ENCODE measurements at places on chromosomes 12 and 14.

DNA sequence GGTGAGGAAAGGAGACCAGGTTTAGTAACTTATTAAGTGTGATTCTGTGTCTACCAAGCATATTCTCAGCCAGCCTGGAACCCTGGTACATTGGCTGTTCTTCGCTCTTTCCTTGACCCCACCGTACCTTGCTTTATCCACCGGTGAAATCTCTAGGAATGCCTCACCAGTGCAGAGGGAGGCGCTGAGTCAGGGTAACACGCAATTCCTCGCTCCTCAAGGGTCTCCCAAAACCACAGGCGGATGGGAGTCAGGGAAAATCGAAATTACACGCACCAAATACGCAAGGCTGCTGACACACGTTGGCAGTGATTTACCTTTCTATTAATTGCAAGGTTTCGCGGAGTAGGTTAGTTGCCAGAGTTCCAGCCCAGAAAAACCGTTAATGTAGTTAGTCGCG, 845 bp downstream of the L3HYPDH start:
- DNase-seq, result no peak

DNA sequence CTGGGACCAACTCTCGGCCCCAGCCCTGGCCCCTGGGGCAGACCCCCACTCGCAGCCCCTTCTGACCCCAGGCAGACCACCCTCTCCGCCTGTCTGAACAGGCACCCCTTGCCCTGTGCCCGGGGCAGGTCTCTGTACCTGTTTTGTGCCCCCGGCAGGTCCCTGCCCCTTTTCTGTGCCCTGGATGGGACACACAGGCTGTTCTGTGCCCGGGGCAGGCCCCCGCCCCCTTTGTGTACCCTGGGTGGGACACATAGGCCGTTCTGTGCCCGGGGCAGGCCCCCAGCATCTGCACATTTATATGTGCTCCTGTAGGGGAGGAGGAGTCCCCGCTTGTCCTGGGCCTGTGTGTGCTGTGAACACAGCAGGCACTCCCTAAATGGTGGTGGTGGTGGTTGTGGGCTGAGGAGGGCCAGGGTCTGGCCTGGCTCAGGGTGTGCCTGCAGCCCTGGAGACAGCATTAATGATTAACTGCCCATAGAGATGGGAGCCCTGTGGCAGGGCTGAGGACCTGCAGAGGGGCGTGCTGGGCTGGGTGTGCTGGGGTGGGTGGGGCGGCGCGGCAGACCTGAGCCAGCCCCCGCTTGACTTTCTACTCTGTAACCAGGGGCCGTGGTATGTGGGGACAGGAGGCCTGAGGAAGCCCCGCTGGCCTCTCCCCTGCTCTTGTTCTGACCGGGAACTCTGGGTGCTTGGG, 3.7 kb downstream of the FBRSL1 start:
- no peak for DNase-seq

DNA sequence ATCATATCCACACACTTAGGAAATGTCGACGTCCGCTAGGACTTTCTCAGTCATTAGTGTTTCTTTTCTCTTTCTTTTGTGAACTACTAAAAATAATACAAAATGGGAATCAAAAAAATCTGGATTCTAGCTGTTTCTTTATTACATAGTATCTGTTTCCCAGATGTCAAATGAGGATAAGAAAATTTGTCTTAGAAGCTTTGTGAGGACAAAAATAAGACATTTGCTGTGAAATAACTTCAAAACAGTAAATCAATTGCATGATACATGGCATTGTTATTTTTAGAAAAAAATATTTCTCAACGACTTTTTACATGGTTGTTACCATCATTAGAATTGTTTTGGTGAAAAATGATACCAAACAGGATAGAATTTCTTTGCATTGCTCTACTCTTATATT, 71.4 kb upstream of the IFNG-AS1 start:
- no peak for DNase-seq

DNA sequence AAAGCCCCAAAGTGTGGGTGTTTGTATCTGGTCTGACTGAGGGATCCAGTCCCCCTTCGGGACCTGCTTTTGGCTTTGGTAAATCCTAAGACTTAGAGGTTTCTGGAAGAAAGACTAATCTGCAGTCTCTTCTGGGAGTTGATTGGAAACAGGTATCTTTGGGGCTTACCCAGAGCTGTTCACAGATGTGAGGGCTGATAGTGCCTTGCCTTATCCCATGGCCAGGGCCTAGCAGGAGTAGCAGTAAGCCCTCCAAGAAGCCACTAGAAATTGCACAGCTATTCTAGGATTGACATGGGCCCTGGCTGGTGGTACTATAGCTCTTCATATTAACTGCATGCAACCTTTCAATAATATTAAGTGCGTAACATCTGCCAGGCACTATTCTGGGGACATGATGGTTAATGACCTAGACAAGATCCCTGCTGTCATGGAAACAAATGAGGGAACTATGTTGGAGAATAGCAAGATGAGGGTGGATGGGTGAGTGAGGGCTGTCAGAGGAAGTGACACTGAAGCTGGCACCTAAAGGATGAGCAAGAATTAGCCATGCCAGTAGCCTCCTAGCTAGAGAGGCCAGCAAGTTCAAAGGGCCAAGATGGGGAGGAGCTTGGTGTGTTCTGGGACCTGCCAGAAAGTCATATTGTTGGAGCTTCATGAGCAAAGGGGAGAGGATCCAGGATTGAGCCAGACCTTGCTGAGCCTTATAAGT, 71.7 kb downstream of the CRADD start:
- no peak for DNase-seq

- no peak for DNase-seq
Observed at GRCh38 chr12:11811008-11811407, 161.5 kb downstream of the ETV6 start.

GRCh38 chr12:1816730-1817348, 3.5 kb upstream of the LRTM2 start:
- no peak for DNase-seq

- DNase-seq, result peak; percentile 58
Observed at GRCh38 chr12:470133-470532, 10.4 kb downstream of the B4GALNT3 start.

- DNase-seq, result no peak
Observed at GRCh38 chr12:57624441-57625220, 8.4 kb downstream of the B4GALNT1 start.

GRCh38 chr12:75721796-75722195, 210.4 kb upstream of the KRR1 start:
- no peak for DNase-seq

All from endodermal cell (in vitro differentiated cells).